ENCODE measurements at places on chromosomes 1 and 21.

- DNase-seq = peak; percentile 63
Measured at GRCh38 chr1:155085504-155086127, 7.0 kb downstream of the EFNA3 start.

DNA sequence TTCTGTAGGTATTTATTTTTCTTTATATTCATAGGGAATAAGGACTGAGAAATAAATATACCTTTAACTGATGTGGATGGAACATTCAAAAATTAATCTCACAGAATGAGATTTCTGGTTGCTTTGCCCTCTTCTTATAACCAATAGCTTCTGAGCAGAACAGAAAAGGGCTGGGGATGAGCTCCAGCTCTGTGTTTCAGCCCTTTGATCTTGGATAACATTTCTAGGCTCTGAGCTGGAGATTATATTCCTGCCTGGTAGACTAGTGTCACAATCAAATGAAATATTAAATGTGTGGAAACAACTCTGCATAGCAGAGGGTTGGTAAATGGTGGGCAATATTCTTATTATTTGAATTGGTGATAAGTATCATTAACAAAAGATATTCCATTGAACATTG, 14.6 kb downstream of the MAP3K21 start:
- DNase-seq = no peak

DNA sequence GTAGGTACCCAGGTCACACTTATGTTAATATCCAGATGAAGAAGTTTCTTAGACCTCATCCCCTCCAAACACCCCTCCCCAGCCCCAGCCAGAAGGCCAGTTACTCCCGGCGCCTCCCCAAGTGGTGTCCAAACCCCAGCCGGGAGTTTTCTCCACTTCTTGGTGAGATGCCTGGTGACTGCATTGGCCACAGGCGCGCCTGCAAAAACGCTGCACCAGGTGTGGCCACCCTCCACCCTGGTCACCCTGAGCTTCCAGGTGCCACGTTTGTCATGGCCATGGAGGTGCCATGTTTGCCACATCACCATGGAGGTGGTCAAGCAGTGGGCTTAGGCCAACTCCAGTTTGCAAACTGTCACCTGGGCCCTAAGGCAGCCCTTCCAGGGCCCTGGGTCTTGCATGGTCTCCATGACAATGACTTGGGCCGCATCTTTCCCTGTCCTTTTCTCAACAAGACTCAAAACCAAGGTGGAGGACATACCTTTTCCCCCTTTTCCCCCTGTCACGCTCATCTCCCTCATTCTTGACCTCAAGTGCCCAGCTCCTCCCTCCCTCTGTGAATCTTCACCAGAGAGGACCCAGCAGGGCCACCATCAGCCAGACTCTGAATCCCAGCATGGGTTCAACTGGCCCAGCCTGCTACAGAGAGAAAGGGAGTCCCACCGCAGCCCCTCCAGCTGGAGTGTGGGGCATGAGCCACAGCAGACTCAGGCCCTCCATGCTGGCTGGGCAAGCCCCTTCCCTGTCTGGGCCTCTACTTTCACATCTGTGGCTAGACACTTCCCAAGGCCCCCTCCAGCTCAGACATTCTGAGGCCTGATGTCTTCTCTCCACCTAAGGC, 125.9 kb upstream of the ZBTB40 start:
- no peak for DNase-seq

DNA sequence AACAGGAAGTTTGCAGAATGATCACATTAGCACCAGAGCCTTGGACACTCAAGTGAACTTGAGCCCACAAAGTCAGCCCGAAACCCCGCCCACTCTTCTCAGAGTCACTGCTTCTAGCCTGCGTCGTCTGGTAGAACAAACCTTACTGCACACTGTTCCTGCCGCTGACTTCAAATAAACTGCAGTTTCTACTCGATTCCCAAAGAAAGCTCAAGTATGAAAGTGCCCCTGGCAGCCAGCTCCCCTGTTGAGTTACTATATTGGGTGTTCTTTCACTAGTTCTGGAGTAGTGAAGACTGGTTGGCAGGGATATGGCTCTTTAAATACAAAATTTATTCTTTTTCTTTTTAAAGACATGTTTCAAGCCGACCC, 164.7 kb downstream of the GALNT2 start:
- no peak for DNase-seq

- DNase-seq = no peak
Measured at GRCh38 chr21:28693476-28693875, 299.2 kb downstream of the LTN1 start.

- no peak for DNase-seq
Measured at GRCh38 chr1:55061000-55061705, 21.8 kb downstream of the PCSK9 start.

- DNase-seq = no peak
Measured at GRCh38 chr1:58003059-58003458, 543.5 kb downstream of the OMA1 start.

GRCh38 chr1:220497220-220497947, 30.6 kb upstream of the MARK1 start:
- DNase-seq = no peak

DNA sequence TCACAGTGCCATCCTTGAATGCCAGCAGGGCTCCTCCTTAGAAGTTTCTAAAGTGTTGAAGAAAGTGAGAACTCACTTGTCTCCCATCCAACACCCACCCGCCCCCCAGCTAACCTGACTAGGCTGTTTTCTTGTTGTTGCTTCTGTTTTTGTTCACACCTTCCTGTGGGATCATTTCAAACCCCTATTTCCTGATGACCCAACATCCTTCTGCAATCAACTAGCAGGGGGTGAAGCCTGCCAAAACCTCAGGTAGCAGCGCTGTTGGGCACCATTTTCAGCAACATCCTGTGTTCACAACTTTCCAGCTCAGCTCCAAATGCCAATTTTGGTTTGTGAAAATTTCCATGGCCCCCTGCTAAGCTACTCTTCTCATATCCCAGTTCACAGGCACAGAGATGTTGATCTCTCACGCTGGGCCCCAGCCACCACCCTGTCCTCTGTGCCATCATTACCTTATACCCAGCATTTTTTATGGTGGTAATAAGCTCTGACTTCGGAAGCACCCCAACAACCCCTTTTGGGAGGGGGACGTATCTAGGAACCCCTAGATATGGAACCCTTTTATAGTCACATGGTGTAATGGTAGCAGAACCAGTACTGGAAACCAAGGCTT, 41.4 kb downstream of the CDC7 start:
- no peak for DNase-seq

DNA sequence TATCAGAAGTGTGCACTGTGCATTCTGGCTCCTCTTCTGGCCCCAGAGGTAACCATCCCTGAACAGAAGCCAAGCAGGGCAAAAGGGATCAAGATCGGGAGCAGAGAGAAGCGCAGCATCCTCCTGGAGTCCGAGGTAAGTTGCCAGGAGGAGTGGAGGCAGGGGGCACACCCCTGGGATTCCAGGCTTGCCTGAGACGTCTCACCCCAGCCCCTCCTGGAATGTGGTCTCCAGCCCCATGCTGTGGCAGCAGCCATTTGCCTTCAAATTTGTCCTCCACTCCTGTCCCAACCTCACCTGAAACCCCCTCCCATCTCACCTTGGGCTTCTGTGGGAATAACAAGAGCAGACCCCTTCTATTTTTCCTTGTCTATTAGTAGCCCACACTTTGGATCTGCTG, 10.1 kb downstream of the LRRC71 start:
- DNase-seq = no peak

GRCh38 chr1:246176126-246177024, 330.7 kb downstream of the SMYD3 start:
- no peak for DNase-seq
